Neural crest cell (in vitro differentiated cells): ENCODE measurements at places on chromosomes 7 and 10. TPM values are rescaled to one million over a fixed set of nuclear protein-coding genes. Genes with fewer than 3 reads are reported as not detected.

DNA sequence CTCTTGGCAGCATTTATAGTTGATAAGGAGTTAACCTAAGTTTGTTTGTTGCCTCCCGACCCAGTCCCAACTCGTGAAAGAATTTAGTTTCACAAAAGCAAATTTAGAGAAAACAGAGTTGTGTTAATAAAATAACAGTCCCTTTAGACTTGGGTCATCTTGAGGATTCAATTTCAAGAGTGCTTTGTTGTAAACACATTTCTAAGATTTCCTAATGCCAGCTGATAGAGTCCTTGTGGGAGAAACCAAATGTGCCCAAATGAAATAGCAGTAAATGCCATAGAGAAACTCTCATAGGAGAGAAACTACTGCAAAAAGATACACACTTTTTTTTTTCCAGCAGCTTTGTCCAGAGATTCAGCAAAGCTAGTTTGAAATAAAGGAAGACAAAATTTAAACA, 211.3 kb upstream of the BMPER start:
- DNase-seq = no peak

DNA sequence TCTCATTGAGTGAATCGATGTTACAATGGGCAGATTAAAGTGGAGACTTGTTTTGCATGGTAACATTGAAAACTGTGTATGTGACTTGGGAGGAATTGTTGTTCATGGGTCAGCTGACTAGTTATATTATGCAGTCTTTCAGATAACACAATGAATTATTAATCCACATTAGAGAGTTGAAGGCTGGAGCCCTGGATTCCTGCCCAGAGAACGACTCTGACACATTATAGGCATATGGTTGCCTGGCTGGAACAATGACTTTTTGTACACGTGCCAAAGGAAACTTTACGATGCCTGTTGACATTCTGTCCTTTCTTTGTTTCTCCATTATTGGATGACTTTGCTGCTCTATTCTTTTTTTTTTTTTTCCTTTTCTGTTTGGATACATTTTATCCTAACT, 52.3 kb upstream of the TMEM229A start:
- no peak for DNase-seq

GRCh38 chr7:103396471-103396870, 49.0 kb downstream of the PSMC2 start:
- no peak for DNase-seq

The CRHR2 gene
- 0.18 TPM in 1 of 2 replicates, not detected in the other for total RNA-seq

DNA sequence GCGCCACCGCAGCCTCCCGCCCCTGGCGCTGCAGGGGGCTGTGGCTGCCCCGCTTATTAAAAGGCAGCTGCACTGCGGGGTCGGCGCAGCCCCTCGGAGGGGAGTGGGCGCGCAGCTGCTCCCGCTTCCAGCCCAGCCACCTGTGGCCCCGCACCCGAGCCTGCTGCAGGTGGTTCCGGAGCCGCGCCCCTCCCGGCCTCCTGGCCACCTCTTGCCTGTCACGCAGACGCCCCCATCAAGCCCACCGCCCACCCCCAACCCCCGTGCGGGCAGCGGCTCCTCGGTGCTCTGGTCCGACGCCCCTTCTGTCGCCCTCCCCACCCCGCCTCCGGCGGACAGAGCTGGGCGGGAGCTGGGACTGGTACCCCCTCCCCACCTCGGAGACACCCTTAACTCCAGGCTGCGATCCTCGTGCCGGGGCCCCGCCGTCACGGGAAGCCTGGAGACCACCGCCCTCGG, 549 bp downstream of the CALY start:
- no peak for DNase-seq

DNA sequence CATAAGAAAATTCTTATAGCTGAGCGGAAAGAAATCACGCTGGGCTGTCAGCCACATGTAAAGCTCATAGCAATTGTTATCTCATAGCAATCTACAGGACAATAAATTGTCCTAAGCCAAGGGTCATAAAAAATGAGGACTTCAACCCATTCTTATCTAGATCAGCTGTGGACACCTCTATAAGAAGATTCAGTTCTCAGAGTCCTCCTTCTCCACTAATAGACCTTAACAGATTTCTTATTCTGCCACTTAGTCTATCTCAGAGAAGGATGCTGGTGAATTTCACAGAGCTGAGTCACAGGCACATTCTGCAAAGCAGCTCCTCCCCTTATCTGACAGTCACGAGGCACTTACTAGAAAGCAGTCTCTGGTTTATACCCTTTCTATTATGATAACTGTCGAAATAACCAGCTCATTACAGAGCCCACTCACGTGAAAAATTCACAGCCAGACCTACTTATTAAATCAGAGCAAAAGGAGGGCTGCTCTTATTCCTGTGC, 185.3 kb upstream of the PCLO start:
- no peak for DNase-seq

DNA sequence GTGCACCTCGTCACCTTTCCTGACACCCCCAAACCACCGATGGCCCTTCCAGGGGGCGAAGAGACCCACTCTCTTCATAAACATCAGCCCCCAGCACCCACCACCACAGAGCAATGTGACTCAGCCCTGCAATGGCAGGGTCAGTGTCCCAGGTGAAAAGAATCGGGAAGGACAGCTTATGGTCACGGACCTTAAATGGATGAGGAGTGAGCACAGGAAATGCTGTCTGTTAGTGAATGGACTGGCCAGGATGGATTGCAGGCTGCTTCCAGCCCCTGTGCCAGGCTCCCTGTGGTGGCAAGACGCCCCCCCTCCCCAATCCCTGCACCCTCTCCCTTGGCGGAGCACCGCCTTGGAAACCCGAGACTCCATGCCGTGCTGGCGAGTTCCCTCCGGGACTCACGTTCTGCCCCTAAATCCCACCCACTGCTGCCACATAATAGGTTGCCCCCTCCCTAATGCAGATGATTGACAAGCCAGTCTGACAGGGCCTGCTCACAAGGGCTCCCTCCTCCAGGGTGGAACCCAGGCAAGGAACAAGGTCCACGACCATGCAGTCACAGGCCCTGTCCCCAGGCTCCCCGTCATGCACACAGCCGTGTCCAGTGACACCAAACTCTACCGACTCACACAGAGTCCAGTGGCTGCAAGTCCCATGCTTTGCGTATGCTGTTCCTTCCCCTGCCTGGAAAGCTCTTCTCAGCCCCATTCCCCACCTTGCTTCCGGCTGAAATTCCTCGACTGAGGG, 7.3 kb downstream of the ASB13 start:
- DNase-seq = no peak

DNA sequence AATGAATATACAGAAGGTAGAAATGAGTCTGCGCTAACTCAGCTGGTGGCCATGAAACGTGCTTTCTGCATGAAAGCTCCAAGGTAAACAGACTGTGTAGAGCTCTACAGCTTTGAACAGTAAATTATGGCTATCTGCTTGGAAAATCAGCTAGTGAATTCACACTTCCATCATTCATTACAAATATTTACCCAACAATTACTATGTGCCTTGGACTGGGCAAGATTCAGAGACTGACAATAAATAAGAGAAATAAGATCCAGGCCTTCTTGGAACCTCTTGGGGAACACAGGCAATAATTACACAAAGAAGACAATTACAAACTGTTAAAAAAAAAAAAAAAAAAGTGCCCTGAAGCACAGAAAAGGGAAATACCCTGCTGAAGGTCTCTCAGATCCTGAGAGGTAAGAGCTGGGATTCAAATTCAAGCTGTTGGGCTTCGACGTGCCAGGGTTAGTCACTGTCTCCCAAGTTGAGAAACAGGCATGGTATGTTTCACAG, 15.8 kb downstream of the TSPAN12 start:
- no peak for DNase-seq

DNA sequence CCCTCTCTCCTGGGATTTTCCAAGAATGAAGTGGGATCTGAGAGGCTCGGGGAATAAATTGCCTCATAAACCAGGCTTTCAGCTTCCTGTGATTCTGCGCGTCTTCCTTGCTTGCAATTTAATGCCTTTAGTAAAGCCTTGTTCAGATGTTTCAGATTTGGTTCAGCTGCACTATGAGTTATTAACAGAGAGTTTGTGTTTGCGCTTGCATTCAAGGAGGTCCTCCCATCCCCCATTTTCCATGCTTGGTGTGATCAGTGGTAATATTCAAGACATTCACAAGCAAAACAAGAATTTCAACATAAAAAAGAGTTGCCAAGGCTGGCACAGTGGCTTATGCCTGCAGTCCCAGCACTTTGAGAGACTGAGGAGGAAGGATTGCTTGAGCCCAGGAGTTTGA, 1068.9 kb downstream of the TYW1 start:
- no peak for DNase-seq

DNA sequence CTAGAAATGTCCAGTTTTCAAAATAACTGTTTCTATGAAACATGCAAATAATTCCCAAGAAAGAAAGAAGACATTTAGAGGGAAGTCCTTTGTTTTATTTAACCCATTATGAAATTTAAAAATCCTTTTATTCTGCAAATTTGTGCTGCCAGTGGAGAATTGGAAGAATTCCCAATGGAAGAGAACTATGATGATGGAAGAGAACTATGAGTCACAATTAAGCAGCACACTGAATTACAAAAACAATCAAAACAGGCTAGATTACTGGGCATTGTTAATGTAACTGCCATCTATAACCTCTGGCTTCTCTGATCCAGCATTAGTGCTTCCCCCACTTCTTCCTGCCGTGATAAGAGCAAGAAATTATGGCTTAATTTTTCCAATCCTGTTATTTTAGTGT, 126.2 kb upstream of the FEZF1 start:
- DNase-seq = no peak

DNA sequence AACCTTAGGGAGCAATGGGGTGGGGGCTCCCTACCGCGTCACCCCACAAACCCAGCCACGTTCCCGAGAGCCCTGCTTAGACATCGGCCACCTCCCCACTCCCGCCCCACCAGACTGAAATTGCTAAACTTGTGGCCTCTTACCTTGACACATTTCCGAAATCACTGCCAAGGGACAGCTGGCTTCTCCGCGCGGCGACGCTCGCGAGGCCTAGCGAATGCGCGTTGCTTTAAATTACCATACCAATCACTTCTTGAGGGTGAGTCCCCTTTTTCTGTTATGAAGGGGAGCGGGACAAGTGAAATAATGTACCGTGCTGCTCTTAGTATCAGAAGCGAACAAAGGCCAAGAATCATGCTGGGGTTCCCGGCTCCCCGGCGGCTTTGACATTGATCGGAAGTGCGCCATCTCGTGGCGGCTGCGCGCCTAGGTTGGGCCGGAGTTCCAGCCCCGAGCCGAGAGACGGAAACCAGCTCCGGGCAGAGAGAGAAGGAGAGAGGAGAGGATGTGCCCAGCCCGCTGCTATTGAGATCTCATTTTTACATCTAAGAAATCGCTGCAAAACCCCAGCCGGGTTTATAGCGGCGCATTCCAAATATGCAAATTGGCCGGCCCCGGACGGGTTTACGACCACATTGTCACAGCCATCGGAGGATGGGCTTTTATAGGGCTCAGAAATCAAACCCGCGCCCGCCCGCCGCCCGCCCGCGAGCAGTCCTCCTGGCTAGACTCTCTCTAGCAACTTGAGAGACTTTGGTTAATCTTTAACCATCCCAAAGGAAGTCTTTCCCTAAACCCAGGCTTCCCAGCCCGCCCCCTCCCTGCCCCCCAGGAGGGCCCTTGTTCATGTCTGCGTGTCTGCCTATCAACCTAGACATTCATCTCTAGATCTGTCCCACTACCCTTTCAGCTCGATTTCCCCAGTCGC, 5.3 kb downstream of the HOXA11 start:
- peak; percentile 75 for DNase-seq

DNA sequence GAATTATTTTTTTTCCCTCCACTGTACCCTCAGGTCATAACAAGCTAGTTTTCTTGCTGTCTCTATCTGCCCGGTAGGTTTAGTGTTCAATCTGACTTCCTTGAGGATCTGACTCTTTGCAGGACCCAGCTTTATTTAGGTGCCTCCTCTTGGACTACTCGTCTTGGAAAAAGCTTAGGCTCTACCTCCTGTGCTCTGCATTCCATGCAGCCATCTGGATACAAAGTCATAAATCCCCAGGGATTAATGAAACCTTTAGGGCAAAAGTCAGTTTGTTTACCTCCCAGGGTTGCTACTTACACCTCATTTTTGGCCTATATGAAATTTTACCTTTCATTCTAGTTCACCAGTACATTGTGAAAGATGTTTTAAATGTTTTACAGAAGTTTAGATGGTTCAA, 8.0 kb downstream of the STAG3 start:
- DNase-seq = no peak

The CDH23 gene
- total RNA-seq = 2.0 and 2.6 TPM in 2 replicates

DNA sequence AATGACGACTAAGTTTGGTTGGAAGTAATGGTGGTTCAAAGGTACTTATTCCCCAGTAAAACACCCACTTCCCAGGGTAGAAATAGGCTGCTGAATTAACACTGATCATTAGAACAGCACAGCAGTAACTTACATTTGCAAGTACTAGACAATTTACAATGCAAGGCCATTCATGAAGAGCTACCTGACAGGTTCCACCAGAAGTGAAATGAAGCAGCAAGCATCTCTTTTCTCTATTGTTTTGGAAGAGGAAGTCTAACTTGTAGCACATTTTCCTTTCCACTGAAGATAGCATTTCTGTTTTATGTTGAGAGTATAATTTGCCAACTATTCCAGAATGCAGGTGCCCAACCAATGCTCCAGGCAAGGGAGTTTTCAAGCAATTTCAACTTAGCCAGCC, 145.9 kb downstream of the CREB5 start:
- no peak for DNase-seq

The ADCYAP1R1 gene
- 8.8 and 9.0 TPM in 2 replicates for total RNA-seq

The EIF3B gene
- 218 and 224 TPM in 2 replicates for total RNA-seq

- DNase-seq = no peak
Measured at GRCh38 chr10:52477305-52477704, 163.2 kb downstream of the DKK1 start.

The NXPH1 gene
- total RNA-seq = 1.0 and 1.1 TPM in 2 replicates

DNA sequence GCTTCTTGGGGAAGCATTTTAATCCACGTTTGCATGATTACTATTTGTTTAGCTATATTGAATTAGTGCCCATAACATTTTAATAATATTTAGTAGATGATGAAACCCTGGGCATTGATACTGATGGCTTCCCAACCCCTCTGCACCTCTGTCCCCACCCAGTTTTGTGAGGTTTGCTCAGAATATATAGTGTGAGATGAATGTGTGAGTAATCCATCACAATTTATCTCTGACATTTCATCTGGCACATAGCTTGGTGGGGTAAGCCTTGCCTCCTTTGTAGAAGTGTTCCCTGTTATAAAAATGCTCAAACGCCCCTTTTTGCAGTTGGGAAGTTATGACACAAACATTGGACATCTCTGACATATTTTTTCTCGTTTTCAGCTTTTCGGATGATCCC, 104.2 kb downstream of the WNT2 start:
- DNase-seq = no peak

DNA sequence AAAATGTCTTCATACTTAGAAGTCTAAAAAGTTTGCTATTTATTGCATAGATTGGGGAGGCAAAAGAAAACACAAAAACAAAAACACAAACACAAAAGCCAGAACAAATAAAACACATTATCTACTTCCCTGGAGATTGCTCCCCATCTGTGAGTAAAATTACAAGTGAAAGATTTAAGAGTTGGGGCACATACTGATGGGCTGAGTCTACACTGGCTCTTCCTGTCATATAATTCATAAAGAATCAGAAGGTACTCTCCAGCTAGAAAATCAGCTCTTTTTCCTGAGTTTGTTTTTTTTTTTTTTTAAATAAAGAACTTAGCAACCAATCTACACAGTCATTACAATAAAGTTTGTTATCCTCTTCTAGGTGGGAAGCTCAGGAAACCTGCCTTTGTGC, 192.4 kb upstream of the LRRN3 start:
- DNase-seq = no peak

The METTL27 gene
- total RNA-seq = 1.7 and 2.3 TPM in 2 replicates
